ENCODE measurements at places on chromosomes 2 and 18. TPM values are rescaled to one million over a fixed set of nuclear protein-coding genes. Genes with fewer than 3 reads are reported as not detected.
A peak's percentile ranks its signal among the peaks of the same experiment; 100 is the strongest.

Gene ASB18
- total RNA-seq: not detected

Gene TAF4B
- 2.6 TPM for total RNA-seq

Gene TMEM37
- 2.6 TPM for total RNA-seq

- peak; percentile 85 for DNase-seq
- no peak overlapping the region for H3K27ac ChIP-seq
- no peaks in the 10 kb centered on the region for H3K36me3 ChIP-seq
- H3K4me1 ChIP-seq: peaks cover 2% of the 10 kb centered on the region
- no peak overlapping the region for H3K4me3 ChIP-seq
- no peaks in the 10 kb centered on the region for H3K27me3 ChIP-seq
Measured at GRCh38 chr2:227415538-227416424, 28.0 kb upstream of the SCYGR1 start.

- H3K4me3 ChIP-seq: no peak overlapping the region
- no peak overlapping the region for H3K27ac ChIP-seq
- H3K36me3 ChIP-seq: no peaks in the 10 kb centered on the region
- no peaks in the 10 kb centered on the region for H3K4me1 ChIP-seq
- no peak for DNase-seq
- no peaks in the 10 kb centered on the region for H3K27me3 ChIP-seq
Measured at GRCh38 chr18:7307526-7307925, 76.6 kb downstream of the LRRC30 start.
